ENCODE measurements at places on chromosomes 1 and 21. TPM values are rescaled to one million over a fixed set of nuclear protein-coding genes. Genes with fewer than 3 reads are reported as not detected.
A peak's percentile ranks its signal among the peaks of the same experiment; 100 is the strongest.

GRCh38 chr1:89706700-89707012 is 73.7 kb downstream of the LRRC8C start:
- no peaks in the 10 kb centered on the region for H3K36me3 ChIP-seq
- H3K27me3 ChIP-seq = no peaks in the 10 kb centered on the region
- H3K4me1 ChIP-seq = no peaks in the 10 kb centered on the region
- no peak overlapping the region for H3K4me3 ChIP-seq

- peak; percentile 92 for DNase-seq
- no peaks in the 10 kb centered on the region for H3K4me1 ChIP-seq
- H3K27me3 ChIP-seq = no peaks in the 10 kb centered on the region
- H3K4me3 ChIP-seq = no peak overlapping the region
- H3K27ac ChIP-seq = peak overlapping the region; percentile 86
Measured at GRCh38 chr21:45363921-45364467, 41.0 kb upstream of the COL18A1 start.

DNA sequence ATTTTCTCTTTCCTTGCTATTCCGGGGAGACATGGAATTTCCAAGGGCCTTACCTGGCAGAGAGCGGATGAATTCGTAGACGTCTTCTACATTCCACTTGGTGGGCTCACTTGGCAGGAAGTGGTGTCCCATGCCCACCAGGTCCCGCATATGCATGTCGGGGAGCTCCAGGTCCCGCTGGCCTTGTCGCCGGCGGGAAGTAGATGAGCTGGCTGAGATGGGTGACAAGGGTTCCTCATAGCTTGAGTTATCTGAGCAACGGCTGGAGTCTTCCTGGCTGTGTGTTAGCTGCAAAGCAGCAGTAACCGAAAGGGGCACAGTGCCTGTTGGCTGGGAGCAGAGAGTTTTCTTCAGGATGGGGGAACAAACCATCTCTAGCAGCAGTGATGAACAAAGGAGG is 7.9 kb upstream of the A3GALT2 start:
- DNase-seq = peak; percentile 51
- H3K27me3 ChIP-seq = no peaks in the 10 kb centered on the region

The DIPK1A gene
- total RNA-seq = 15.9 TPM

The LCE1E gene
- not detected for total RNA-seq

GRCh38 chr1:235270625-235271024 is 57.4 kb downstream of the ARID4B start:
- no peak overlapping the region for H3K4me3 ChIP-seq
- H3K4me1 ChIP-seq = no peaks in the 10 kb centered on the region

Data from aorta (tissue), 5 donors.